ENCODE measurements at places on chromosomes 11 and 22. TPM values are rescaled to one million over a fixed set of nuclear protein-coding genes. Genes with fewer than 3 reads are reported as not detected.

Gene SMIM35
- total RNA-seq = not detected

Gene KCNK4
- not detected for total RNA-seq

Gene MAPK8IP2
- total RNA-seq = 0.43 TPM

Gene PRG3
- not detected for total RNA-seq

Gene FKBP2
- total RNA-seq = 45.2 TPM

Gene MRGPRX4
- not detected for total RNA-seq

Gene PGA5
- total RNA-seq = not detected

Gene HEPHL1
- total RNA-seq = 2.2 TPM

Gene TRIM5
- 32.2 TPM for total RNA-seq

Gene TBX10
- total RNA-seq = not detected

Gene ISX
- total RNA-seq = not detected

Gene DAGLA
- under 0.01 TPM for total RNA-seq

Gene PLEKHB1
- total RNA-seq = not detected

Gene OR2AT4
- total RNA-seq = not detected

Gene FAM227A
- 0.48 TPM for total RNA-seq

Gene BATF2
- 0.21 TPM for total RNA-seq

Gene HEPN1
- total RNA-seq = not detected

Gene OR5B2
- not detected for total RNA-seq

Gene WNT11
- total RNA-seq = not detected

Gene ZFTA
- total RNA-seq = 4.5 TPM

Gene PIH1D2
- total RNA-seq = 0.72 TPM

Gene TOB2
- 9.2 TPM for total RNA-seq

Gene IFITM10
- total RNA-seq = 1.2 TPM

Gene GAS2
- 0.64 TPM for total RNA-seq

Gene BIRC3
- total RNA-seq = 23.9 TPM

Gene LINC01488
- not detected for total RNA-seq

Gene SLC7A4
- total RNA-seq = 2.4 TPM

Gene BRSK2
- total RNA-seq = not detected

Gene OR52I2
- total RNA-seq = under 0.01 TPM

Gene MYBPC3
- total RNA-seq = not detected

Gene TMEM135
- total RNA-seq = 14.3 TPM

Gene TSPAN18
- total RNA-seq = not detected

Gene LARGE2
- 11.7 TPM for total RNA-seq
